Activated CD8-positive, alpha-beta T cell treated with anti-CD3 and anti-CD28 coated beads for 36 hours (primary cell): ENCODE measurements at places on chromosomes 4 and X. TPM values are rescaled to one million over a fixed set of nuclear protein-coding genes. Genes with fewer than 3 reads are reported as not detected.

DNA sequence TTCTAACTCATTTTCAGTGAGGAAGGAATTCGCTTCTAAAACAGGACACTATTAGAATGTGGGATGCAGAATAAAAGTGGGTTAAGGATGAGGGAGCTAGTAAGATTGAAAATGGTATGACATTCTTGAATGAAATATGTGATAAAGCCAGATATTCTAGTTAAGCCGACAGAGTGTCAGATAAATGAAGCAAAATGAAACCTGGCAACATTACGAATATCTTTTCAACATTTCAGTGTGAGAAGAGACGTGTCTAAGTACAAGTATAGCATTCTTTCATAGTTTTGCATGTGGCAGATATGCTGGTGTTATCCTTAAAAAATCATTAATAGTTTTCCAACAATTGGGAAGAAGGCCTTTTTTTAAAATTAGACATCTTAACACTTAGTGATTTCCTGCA lies 1101.4 kb downstream of the RPA4 start:
- no peak overlapping the region for H3K27ac ChIP-seq
- H3K4me1 ChIP-seq: no peaks in the 10 kb centered on the region
- no peaks in the 10 kb centered on the region for H3K27me3 ChIP-seq
- H3K4me3 ChIP-seq: no peak overlapping the region

The S100P gene
- total RNA-seq: 4.3 TPM

The EBP gene
- 164 TPM for total RNA-seq

DNA sequence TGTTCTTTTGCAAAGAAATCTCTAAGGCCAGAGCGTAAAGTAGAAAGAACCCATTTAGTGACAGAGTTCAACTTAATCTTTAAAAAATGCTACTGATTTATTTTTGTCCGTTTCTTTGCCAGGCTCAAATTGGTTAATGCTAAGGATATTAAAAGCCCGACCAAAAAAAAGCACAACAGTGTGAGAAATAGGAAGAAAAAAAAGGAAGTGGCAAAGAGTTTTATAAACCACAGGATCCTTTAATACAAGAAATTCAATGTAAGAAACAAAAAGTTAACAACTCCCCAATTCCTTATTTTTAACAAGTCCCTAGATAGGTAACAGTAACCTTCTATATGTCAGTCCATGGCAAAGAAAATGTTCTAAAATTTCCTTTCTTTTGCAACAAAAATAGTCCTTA lies 480.4 kb downstream of the ACTRT1 start:
- H3K4me1 ChIP-seq: no peaks in the 10 kb centered on the region
- H3K27ac ChIP-seq: no peak overlapping the region
- no peak for DNase-seq
- no peaks in the 10 kb centered on the region for H3K36me3 ChIP-seq

The MAGEB16 gene
- not detected for total RNA-seq

The SAP30 gene
- 40.7 TPM for total RNA-seq

DNA sequence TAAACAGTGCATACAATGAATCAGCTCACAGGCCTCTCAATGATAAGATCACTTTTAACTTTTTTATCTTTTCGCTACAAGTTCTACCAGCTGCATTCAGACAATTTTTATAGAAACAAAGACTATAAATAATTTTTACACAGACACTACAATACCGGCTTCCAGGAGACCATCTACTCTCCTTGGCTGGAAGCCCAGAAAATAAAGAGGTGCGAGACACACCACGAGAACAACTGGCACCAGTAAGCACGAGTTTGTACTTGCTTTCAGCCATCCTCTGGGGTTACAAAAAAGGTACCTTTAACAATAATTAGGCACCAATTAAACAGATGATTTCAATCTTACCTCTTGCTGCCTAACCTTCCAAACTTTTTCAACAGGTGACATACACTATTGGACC lies 11.2 kb upstream of the PRDX4 start:
- H3K27ac ChIP-seq: no peak overlapping the region
- no peaks in the 10 kb centered on the region for H3K36me3 ChIP-seq
- no peaks in the 10 kb centered on the region for H3K27me3 ChIP-seq
- DNase-seq: no peak
- peaks cover 2% of the 10 kb centered on the region for H3K4me1 ChIP-seq
- H3K4me3 ChIP-seq: no peak overlapping the region

GRCh38 chr4:138292321-138292720 lies 50.2 kb upstream of the SLC7A11 start:
- H3K4me3 ChIP-seq: no peak overlapping the region
- no peaks in the 10 kb centered on the region for H3K36me3 ChIP-seq
- H3K27ac ChIP-seq: no peak overlapping the region

GRCh38 chr4:39495446-39496213 lies 31.6 kb downstream of the UGDH start:
- peaks cover 8% of the 10 kb centered on the region for H3K36me3 ChIP-seq
- no peaks in the 10 kb centered on the region for H3K4me1 ChIP-seq
- H3K27me3 ChIP-seq: no peaks in the 10 kb centered on the region
- no peak overlapping the region for H3K27ac ChIP-seq

The FGF5 gene
- not detected for total RNA-seq

- peaks cover 17% of the 10 kb centered on the region for H3K36me3 ChIP-seq
- peaks cover 3% of the 10 kb centered on the region for H3K4me1 ChIP-seq
- H3K27ac ChIP-seq: no peak overlapping the region
Observed at GRCh38 chrX:19954335-19955096, 36.3 kb downstream of the BCLAF3 start.

The CXCL11 gene
- not detected for total RNA-seq

The VCX3A gene
- not detected for total RNA-seq

DNA sequence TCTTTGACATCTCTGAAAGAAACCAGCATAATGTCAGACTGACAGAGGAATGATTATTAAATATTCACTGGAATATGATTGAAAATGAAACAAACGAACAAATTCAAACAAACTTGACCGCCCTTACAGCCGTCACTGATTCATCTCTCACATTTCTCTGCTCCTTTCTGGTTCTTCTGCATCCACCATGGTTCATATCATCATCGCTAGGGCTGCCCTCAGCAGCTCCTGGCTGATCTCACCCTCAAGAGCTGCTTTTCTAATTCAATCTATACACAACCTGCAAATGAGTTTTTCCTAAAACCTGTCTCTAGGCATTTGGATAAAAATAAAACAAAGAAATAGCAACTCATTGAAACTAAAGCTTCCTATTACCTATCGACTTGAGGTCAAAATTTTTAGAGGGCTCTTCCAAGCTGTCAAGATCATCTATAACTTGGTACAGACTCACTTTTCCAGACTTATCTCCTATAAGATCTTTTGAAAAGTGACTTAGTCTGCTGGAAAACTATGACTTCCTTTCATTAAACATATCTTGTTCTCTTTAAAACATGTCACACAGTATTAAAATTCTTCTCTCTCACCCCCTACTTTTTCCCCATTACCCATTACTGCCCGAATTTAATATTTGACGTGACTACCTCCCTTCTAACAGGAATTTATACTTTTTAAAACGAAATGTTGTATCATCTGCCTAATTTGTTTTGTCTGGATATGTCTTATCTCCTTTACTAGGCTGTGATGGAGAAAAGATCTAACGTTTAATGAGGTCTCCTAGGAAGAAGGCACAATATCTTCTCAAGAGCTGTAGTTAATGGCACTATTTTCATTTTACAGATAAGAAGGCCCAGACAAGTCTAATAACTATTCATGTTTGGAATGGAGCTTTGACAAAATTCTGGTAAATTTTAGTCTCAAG lies 71.0 kb upstream of the UNC5C start:
- no peak for DNase-seq
- no peaks in the 10 kb centered on the region for H3K4me1 ChIP-seq
- no peak overlapping the region for H3K4me3 ChIP-seq
- no peaks in the 10 kb centered on the region for H3K36me3 ChIP-seq
- no peak overlapping the region for H3K27ac ChIP-seq
- no peaks in the 10 kb centered on the region for H3K27me3 ChIP-seq

- H3K27ac ChIP-seq: peak overlapping the region; percentile 34
- H3K4me1 ChIP-seq: peaks cover 43% of the 10 kb centered on the region
- no peaks in the 10 kb centered on the region for H3K27me3 ChIP-seq
- peak; percentile 70 for DNase-seq
Observed at GRCh38 chr4:26985873-26986272, 125.2 kb downstream of the STIM2 start.

The WAS gene
- 81.9 TPM for total RNA-seq

GRCh38 chr4:25308761-25309160 lies 3.8 kb upstream of the ZCCHC4 start:
- peaks cover 14% of the 10 kb centered on the region for H3K4me1 ChIP-seq
- H3K36me3 ChIP-seq: no peaks in the 10 kb centered on the region
- H3K27me3 ChIP-seq: peaks cover 4% of the 10 kb centered on the region
- DNase-seq: no peak
- H3K27ac ChIP-seq: no peak overlapping the region
- H3K4me3 ChIP-seq: no peak overlapping the region

The EGF gene
- not detected for total RNA-seq

DNA sequence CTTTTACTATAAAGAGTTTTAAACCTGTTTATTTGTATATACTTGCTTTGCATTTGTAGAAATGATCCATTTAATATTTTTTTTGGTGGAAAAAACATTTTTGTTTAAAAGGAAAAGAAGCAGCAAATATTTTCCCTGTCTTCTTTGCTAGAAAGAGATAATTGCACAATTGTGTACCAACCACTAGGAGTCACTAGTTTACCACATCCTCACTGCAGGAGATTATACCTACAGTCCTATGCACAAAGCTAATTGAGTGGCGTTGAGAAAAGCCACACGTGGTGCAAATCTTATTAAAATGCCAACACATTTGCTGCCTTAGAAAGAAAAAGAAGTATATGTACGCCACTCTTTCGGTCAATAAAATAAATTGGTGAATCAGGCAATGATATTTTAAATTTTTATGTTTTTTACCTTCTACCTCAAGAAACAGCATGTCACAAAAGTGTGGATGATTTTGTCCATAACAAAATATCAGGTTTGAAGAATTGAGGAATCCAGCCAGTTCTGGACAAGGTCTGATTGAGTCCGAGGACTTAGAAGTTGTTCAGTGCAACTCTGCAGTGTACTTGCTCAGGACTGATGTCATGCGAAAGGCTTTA lies 102.9 kb downstream of the GRXCR1 start:
- H3K27me3 ChIP-seq: no peaks in the 10 kb centered on the region
- no peaks in the 10 kb centered on the region for H3K36me3 ChIP-seq
- H3K27ac ChIP-seq: no peak overlapping the region
- no peak for DNase-seq

The PDE6B gene
- total RNA-seq: 13.9 TPM
